ENCODE measurements at places on chromosomes 1 and 21.

DNA sequence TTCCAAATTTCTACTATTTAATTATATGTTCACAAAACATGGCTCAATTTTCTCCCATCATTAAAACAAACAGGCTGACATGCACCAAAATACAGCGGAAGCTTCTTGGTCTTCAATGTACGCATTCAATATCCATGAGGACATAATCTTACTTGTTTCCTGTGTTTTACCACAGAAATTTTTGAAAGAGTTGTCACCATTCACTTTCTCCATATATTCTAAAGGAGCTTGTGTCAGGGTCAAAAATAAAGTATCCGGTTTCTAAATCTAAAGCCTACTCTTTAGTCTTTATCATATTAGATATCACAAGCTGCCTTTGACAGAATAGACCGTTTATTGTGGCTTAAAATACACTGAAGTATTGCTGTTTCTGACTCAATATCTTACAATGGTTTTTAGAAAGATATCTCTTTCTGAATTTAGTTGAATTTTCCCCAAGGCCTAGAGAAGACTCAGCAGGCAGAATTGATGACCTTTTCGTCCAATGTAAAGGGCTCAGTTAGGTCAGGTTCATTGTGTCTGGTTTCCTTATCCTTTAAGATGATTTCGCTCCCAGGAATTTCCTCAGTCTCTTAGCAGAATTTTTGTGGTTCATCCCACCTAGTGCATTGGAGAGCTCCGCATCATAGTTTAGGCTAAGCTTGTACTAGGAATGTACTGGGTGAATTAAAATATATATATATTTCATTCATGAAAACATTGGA is 717.2 kb downstream of the NCAM2 start:
- no peak for DNase-seq

- no peak for DNase-seq
Observed at GRCh38 chr21:45073301-45074047, 906 bp upstream of the ADARB1 start.

DNA sequence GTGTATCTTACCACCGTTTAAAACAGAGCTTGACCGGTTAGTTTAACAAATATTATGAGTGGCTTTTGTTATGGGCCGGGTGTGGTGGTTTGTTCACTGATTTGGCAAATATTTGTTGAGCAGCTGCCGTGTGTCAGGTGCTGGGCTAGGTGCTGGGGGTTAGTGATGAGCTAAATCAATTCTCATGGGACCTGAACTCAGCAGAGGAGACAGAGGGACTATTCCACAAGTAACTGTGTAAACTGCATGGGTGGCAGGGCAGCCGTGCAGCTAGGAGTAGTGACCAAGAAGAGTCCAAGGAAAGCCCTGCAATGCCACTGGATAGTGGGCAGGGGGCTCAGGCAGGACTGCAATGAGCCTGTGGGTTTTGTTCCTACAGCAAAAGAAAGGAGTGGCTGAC is 11.2 kb upstream of the C2CD2 start:
- DNase-seq = no peak

DNA sequence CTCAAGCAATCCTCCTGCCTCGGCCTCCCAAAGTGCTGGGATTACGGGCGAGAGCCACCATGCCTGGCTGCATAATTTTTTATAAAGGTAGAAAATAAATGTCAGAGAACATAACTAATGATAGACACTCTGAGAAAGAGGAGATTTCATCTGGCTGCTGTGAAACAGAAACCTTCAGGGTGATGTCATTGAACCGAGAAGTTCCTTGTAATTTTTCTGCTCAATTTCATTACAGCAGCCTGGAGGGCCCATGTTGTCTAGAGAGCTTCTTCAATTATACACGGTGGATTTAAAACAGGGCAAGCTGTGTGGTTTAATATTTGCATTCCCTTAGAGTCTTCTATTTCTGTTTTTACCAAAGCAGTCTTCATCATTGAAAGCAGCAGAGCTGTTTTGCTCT is 64.3 kb upstream of the MORC3 start:
- no peak for DNase-seq

- no peak for DNase-seq
Observed at GRCh38 chr21:25791319-25791718, 56.5 kb downstream of the GABPA start.

- peak; percentile 3 for DNase-seq
Observed at GRCh38 chr1:83998205-83998497, 781 bp downstream of the TTLL7 start.

DNA sequence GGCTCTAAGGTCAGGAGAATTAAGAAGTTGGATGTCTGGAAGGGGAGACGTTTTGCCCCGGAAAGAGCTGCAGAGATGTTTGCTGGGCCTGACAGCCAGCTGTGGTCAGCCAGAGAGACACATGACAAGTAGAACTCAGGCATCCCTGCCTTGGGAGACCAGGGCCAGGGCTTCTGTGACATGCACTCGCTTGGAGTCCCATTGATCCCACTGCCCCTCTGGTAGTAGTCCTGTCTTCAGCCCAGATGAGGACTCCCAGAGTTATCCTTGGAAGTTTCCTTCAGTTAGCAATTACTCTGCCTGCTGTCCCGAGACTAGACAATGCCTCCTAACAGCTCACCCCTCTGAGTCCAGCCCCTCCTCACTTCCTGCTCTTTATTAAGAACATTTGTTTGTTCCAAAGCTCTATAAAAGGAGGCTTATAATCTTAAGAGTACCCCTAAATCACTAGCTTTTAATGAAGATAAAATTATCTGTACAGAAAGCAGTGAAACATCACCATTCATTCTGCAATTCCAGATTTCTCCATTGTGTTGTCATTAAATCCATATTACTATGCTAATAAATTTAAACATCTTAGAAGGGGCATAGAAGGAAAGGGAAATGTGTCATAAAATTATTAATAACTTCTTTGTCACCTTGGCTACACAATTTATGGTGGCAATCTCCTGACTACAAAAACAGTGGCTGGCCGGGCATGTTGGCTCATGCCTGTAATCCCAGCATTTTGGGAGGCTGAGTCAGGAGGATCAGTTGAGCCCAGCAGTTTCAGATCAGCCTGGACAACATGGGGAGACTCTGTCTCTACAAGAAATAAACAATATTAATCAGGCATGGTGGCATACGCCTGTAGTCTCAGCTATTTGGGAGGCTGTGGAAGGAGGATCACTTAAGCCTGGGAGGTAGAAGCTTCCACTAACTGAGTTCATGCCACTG is 94.2 kb downstream of the KCNK1 start:
- DNase-seq = no peak

DNA sequence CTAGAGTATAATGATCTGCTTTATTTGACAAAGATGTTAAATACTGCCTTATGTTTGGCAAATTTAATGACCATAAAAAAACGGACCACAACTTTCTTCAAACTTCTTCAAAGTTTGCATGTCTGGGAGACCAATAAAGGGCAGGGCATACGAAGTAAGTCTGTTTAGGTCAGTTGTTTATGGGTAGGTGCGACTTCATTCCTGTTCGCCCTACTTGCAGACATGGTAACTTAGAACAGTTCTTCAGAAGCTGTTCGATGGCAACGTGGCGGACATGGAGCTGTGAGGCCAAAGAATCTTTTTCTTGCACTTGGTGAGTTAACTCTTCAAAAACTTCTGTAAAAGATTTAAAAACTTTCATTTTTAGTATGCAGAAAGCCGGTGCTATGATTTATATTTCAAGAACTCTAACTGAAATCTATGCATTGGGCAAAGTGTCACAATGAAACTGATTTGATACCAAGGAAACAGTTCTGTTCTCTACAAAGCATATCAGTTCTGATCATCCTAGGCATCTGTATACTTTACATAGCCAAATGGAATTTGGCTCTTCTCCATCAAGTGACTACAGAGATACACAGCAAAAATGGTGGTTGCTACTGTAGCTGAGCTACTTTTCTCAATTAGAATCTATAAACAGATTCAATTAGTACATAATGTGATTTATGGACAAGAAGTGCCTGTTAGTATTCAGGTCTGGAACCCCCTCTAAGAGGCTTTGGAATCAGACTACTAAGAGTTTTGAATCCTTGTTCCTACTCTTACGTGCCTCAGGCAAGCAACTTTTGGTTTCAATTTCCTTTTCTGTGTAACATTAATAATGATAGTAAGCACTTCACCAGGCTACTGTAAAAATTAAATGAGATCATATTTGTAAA is 25.7 kb downstream of the C21orf91 start:
- DNase-seq = no peak

DNA sequence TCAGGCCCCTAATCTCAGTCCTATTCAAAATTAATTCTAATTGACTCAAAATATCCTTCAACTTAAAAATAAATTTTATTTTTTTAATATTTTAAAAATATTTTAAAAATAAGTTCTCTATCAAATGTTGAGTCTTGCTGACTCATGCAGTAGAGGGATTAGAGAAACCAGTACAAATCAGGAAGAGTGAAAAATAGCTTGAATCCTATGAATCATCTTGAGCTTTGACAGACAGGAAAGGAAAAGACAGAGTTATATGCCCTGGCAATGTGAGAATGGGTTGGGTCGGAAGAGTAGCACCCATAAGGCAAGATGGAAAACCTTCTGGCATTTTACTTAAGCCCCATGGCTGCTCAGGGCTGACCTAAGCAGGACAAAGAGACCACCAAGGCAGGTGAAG is 346.6 kb upstream of the RUNX1 start:
- DNase-seq = no peak

- no peak for DNase-seq
Observed at GRCh38 chr1:156860113-156860627, 495 bp upstream of the NTRK1 start.

DNA sequence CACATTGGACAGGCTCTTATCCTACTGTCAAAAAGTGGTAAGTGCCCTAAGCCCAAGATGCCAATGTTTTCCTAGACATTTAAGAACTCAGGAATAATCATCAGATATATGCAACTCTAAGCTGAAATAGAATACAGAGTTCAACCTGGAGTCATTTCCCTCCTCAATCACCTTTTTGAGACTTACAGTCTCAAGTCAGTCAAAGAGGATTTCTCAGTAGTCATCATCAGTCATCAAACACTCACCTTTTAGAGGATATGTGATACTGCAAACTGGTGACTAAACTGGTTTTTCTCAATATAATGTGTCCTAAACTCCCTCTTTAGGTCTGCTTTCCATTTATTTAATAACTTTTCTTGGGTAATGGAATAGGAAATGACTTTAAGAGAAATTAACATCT is 145.3 kb upstream of the ADAMTS5 start:
- no peak for DNase-seq

GRCh38 chr1:198934901-198935305 is 296.1 kb downstream of the PTPRC start:
- no peak for DNase-seq

DNA sequence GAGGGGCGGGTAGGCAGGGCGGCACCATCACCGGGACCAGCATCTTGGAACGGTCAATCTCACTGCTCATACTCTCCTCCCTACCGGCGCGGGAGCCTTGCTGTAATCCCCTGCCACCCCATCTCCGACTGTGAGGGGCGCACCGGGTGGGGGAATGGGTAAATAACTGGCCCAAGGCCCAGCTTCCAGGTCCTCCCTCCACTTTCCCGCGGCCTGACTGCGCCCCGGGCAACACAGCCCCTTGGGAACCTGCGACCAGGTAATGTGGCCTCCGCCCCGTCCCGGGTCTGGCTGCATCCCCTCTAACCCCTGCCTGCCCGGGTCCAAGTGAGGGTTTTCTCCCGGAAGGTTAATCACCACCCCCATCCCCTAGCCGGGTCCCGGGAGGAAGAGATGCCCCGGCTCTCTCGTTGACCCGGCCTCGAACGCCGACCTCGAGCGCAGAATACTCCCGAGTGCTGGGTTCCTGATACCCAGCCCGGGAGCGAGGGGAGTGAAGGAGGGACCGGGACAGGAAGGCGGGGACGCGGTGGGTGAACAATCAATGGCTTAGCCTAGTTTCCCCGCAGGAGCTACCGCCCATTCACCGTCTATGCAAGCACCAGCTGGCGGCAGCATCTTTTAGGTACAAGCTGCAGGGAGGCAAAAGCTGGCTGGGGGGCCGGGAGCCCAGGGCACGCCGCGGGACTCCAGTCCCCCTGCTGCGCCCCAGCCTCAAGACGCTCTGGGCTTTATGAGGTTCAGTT is 5.9 kb upstream of the LHX9 start:
- peak; percentile 40 for DNase-seq

Data from neuronal stem cell (in vitro differentiated cells).